ENCODE measurements at places on chromosomes 6 and 20. TPM values are rescaled to one million over a fixed set of nuclear protein-coding genes. Genes with fewer than 3 reads are reported as not detected.

PDYN gene
- not detected for total RNA-seq

PPP1R3G gene
- total RNA-seq = 10.7 TPM

GJA1 gene
- total RNA-seq = 210 TPM

NR2E1 gene
- total RNA-seq = not detected

CCM2L gene
- total RNA-seq = 7.6 TPM

DNA sequence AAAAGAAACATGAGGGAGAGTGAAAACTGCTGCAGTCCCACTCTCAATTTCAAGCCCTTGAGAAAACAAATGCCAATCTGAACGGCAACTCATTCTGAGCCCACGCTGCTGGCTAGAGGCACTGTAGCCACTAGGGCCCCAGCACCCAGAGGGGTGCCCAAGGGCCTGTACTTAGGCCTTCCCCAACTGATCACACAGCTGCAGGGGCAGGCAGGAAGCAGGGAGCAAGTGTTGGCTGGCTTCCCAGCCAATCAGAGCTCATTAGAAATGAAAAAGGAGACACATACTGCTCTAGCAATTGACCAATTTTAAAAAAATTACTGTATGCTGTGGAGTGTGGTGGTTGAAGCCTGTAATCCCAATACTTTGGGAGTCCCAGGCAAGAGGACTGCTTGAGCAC, 3.7 kb upstream of the BEND3 start:
- no peak overlapping the region for H3K27ac ChIP-seq
- no peak overlapping the region for H3K4me3 ChIP-seq
- no peaks in the 10 kb centered on the region for H3K36me3 ChIP-seq
- no peak for DNase-seq
- peaks cover 2% of the 10 kb centered on the region for H3K4me1 ChIP-seq

DNA sequence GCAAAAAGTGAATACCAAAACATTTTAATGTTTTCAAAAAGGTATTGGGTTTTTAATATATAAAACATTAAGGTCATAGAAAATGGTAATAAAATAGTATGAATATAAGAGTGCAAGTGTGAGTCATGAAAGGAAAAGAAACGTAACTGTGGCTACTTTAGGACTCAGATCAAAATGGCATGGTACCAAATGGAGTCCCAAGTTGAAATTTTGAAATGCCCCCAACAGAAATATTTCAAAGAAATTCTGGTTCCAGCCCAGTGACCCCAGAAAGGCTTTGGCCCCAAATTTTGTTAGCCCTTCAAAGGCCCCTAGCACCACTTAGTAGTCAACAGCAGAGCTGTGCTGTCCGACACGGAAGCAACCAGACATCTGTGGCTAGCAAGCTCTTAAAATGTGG, 6.0 kb downstream of the COL12A1 start:
- no peak for DNase-seq
- peaks cover 6% of the 10 kb centered on the region for H3K4me1 ChIP-seq
- no peaks in the 10 kb centered on the region for H3K36me3 ChIP-seq
- no peaks in the 10 kb centered on the region for H3K27me3 ChIP-seq
- no peak overlapping the region for H3K4me3 ChIP-seq

GRCh38 chr6:145260484-145261175, 474.7 kb downstream of the EPM2A start:
- H3K4me1 ChIP-seq = no peaks in the 10 kb centered on the region
- no peaks in the 10 kb centered on the region for H3K27me3 ChIP-seq
- no peaks in the 10 kb centered on the region for H3K36me3 ChIP-seq
- DNase-seq = no peak
- H3K27ac ChIP-seq = no peak overlapping the region

- H3K36me3 ChIP-seq = no peaks in the 10 kb centered on the region
Measured at GRCh38 chr6:42427871-42428270, 23.9 kb downstream of the TRERF1 start.

GRCh38 chr6:36443471-36444428, 950 bp downstream of the KCTD20 start:
- H3K4me3 ChIP-seq = peak overlapping the region; percentile 86
- no peaks in the 10 kb centered on the region for H3K27me3 ChIP-seq
- peak overlapping the region; percentile 100 for H3K27ac ChIP-seq
- no peaks in the 10 kb centered on the region for H3K36me3 ChIP-seq
- DNase-seq = no peak

- DNase-seq = no peak
- no peaks in the 10 kb centered on the region for H3K4me1 ChIP-seq
- no peaks in the 10 kb centered on the region for H3K36me3 ChIP-seq
- no peak overlapping the region for H3K27ac ChIP-seq
- H3K4me3 ChIP-seq = no peak overlapping the region
Measured at GRCh38 chr6:44493132-44493531, 105.6 kb downstream of the CDC5L start.

GRCh38 chr6:20564269-20564668, 30.0 kb downstream of the CDKAL1 start:
- no peak overlapping the region for H3K4me3 ChIP-seq
- H3K36me3 ChIP-seq = no peaks in the 10 kb centered on the region
- no peaks in the 10 kb centered on the region for H3K4me1 ChIP-seq
- H3K27ac ChIP-seq = no peak overlapping the region
- DNase-seq = no peak

DNA sequence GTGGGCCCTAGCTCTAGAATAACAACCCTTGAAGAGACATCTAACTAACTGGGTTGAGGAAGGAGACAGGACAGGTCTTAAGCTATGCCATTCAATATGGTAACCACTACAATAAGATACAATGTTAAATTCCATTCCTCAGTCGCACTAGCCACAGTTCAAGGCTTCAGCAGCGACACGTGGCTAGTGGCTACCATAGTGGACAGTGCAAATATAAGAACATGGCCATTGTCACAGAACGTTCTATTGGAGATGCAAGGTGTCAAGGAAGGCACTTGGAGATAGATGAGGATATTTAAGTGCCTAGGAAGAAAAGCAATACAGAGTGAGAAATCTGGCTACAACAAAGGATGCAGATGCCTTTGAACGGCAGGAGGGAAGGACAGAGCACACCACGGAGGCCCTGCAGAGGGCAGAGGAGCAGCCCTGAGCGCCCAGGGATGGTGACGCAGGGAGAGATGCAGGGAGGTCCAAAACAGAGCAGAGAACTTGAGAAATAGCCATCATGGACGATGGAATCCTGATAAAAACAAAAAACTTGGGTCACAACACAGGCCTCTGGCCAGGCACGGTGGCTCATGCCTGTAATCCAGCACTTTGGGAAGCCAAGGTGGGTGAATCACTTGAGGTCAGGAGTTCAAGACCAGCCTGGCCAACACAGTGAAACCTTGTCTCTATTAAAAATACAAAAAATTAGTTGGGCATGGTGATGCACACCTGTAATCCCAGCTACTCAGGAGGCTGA, 140.7 kb downstream of the ZMYND8 start:
- H3K27me3 ChIP-seq = no peaks in the 10 kb centered on the region
- no peak overlapping the region for H3K27ac ChIP-seq
- DNase-seq = no peak
- H3K4me3 ChIP-seq = no peak overlapping the region

- no peak overlapping the region for H3K27ac ChIP-seq
- H3K4me1 ChIP-seq = no peaks in the 10 kb centered on the region
- H3K27me3 ChIP-seq = no peaks in the 10 kb centered on the region
- DNase-seq = no peak
- H3K36me3 ChIP-seq = no peaks in the 10 kb centered on the region
Measured at GRCh38 chr6:84596488-84596887, 167.9 kb downstream of the TBX18 start.

- DNase-seq = no peak
- H3K27ac ChIP-seq = no peak overlapping the region
- no peaks in the 10 kb centered on the region for H3K36me3 ChIP-seq
- H3K27me3 ChIP-seq = peaks cover 38% of the 10 kb centered on the region
Measured at GRCh38 chr20:47927944-47928343, 142.7 kb upstream of the SULF2 start.

- no peaks in the 10 kb centered on the region for H3K36me3 ChIP-seq
- no peak for DNase-seq
- H3K27me3 ChIP-seq = no peaks in the 10 kb centered on the region
- H3K4me3 ChIP-seq = no peak overlapping the region
- peaks cover 4% of the 10 kb centered on the region for H3K4me1 ChIP-seq
Measured at GRCh38 chr6:81761197-81761596, 8.7 kb upstream of the TENT5A start.

- DNase-seq = no peak
- no peaks in the 10 kb centered on the region for H3K36me3 ChIP-seq
- no peaks in the 10 kb centered on the region for H3K4me1 ChIP-seq
Measured at GRCh38 chr20:854601-855000, 21.1 kb downstream of the FAM110A start.
